ENCODE measurements at places on chromosomes 5 and 9.
A peak's percentile ranks its signal among the peaks of the same experiment; 100 is the strongest.

DNA sequence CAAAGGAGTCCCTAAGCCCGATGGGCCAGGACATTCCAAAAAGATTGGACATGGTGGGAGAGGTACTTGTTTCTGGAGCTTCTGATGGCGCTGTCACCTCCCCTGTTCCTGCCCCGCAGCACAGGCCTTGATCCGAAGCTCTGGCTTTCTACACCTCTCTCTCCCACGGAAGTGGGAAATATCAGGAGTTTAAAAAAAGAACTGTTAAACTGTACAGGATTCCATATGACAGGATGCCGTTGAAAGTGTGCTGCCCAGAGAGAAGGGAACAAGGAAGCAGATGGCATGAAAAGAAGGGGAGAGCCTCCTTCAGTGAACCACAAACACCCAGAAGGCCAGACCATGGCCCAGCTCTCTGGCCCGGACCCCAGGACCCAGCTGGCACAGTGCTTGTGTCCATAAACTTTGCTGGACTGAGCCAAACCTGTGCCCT, 26.8 kb upstream of the SLC2A8 start:
- DNase-seq: no peak

GRCh38 chr5:36878392-36879082, 2.0 kb downstream of the NIPBL start:
- DNase-seq: no peak

- DNase-seq: no peak
Measured at GRCh38 chr5:53970475-53970874, 339.9 kb downstream of the ARL15 start.

DNA sequence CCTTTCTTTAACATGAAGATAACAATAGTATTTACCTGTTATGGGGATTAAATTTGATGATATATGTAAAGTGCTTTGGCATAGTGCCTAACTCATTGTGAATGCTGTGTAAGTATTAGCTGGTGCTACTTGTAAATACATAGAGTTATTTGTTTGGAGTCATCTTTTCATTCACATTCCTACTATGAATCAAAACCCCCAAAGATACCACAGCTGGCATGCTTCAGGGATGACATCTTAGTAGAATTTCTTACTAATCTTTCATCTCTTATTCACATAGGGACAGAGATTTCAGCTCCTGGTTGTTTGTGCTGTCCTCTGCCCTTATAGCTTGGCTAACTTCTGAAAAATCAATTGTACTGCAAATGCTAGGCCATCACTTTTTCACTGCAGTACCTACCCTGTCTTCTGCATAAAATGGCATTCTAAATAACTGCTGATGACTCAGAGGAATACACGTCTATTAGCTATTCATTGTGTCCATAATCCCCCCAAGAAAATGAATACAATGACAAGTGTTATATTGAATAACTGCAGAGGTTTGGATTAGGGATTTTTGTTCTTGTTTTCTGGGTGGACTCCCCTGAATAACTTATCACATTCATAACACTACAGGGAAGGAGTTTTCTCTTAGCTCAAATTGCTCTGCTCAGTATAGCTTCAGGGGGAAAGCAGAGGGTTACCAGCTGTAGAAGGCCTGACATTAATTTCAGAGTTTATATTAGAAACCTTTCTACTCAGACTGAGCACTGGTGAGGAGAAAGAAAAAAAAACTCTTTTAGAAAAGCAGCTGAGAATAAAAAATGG, 192.2 kb upstream of the C9orf72 start:
- no peak for DNase-seq

GRCh38 chr5:68641211-68641610, 425.7 kb downstream of the PIK3R1 start:
- DNase-seq: no peak

GRCh38 chr9:122265149-122265915, 650 bp downstream of the MRRF start:
- no peak for DNase-seq

GRCh38 chr5:4720831-4721230, 419.3 kb upstream of the ADAMTS16 start:
- no peak for DNase-seq

- no peak for DNase-seq
Measured at GRCh38 chr5:1330146-1330846, 14.6 kb downstream of the CLPTM1L start.

DNA sequence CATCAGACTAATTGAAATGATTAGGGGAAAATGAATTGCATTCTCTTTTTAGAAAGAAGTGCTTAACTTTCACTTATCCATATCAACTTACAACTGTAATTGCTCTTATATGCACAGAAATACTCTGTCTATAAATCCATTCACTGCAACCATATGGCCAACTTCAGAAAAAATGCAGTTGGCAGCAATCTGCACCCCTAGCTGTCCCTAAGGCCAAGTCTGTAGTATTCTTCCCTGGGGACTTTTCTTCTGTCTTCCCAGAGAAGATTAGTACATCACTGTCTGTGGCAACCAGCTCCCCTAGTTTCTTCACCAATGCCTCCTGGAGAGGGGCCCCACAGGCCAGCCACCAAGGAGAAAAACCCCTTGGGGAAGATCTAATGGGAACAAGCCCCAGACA, 45.4 kb downstream of the ABCA1 start:
- DNase-seq: no peak

DNA sequence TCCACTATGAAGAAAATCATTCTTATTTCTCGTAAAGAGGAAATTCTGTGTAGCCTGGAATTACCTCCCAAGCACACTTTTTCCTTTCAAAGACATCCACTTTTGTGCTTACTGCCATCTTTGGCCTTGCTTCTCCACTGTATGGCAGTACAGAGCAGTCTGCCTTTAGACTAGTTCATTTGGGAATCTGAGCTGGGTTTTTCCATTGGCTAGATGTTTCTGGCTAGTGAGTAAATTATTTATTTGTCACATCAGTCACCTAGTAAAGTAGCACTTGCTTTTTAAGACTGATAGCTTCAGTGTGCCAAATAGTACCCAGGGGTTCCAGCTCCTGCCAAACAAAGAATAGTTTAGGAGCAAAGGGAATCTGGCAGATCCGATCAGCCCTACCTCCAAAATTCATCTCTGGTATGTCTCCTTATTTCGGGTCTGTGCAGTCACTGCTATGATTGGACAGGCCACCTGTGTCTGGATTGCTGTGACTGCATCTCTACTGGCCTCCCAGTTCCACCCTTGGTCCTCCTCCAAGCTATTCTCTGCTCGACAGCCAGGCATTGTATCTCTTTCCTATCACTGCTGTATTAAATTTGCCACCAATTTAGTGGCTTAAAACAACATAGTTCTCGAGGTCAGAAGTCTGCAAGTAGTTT, 97.6 kb downstream of the NUDT12 start:
- no peak for DNase-seq

DNA sequence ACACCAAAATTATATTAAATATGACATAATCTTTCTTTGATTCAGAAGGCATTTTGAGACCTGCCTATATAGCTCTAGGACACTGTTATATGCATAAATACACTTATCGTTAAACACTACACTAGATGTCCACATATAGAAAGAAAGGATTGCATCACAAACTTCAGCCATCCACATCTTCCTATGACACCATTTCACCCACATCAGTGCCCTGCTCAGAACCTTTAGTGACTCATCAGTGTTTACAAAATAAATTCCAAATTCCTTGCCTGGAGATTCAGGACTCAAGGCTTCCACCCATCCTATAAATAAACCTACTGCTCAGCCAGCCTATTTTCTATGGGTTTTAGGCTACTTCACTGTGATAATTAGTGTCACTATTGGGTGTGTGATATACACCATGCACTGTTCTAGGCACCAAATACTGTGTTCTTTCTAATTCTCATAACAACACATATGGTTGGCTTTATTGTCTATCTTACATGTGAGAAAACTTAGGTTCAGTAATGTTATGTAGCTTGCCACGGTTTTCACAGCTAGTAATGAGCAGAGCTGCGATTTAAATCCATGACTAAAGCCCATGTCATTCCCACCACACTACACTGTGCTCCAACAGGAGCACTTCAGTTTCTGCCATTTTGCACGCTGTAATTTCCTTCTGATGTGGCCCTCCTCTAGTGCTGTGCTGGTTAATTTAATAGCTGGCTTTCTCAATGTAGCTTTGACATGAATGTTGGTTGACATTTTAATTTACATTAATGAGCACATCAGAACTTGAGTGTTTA, 103.3 kb downstream of the SREK1 start:
- DNase-seq: peak; percentile 66

DNA sequence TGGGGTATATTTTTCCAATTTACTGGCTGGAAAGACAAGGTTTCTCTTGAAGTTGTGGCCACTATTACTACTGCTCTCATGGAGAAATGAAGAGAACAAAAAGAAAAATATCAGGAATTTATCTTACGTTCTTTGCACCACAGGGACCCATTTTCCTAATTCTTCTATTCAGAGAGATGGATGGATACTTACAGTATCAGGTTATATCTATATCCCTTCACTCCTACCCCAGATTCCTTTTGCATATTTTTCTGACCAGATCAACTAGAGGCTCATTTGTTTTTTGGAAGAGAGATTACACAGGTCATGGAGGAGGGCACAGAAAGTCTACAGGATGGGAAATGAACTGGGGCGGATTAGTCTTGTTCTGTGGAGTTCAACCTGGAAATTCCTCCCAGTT, 277.2 kb upstream of the VLDLR start:
- DNase-seq: no peak

DNA sequence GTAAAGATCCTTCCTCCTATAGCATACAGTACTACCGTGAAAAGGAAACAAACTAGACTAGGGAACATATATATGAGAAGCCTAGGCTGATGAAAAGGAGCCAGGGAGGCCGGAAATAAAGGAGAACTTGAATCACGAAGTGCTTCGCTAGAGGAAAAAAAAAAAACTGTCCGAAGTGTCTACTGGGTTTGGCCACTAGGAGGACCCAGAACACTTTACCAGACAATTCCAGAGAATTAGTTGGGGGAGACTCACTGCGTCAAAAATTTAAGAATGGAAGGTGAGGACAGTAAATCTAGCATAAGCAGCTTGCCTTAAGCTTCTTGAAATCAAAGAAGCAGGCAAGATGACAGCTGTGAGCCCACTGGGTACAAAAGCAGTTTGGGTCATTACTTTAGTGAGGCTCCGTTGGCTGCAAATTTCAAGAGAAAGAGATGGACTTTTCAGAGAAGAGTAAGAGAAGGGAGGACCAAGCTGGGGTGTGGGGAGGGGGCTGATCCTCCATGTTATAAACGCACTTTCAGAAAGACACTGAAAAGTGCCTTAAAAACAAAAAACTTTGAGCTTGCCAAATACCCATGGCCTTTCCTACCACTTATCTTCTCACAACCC, 47.4 kb downstream of the P4HA2 start:
- peak; percentile 49 for DNase-seq

DNA sequence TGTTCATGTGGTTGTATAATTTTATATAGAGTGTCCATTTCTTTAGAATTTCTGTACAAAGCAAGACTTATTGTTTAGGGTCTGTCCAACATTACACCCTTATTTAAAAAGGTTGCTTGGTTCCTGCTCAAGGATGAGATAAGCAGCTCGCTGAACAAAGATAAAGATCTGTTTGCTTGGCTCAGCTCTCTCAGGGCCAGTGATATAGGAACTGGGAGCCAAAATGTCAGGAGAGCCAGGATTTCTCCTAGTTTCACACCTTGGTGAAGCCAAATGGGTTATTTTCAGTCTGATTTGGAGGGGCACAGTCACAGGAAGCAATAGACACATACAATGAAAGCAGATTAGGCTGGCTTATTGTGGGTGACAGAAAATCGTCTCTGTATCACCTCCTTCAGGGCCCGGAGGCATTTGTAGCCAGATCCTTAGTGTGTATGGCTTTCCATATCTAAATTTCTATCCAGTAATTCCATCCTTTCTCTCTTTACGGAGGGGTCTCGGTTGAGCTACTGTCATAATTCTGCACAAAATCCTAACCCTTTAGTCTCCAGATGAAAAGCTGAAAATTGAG, 396.4 kb downstream of the TMEM232 start:
- no peak for DNase-seq

- DNase-seq: peak; percentile 68
Measured at GRCh38 chr5:9547122-9547947, 1.5 kb upstream of the SEMA5A start.

- no peak for DNase-seq
Measured at GRCh38 chr5:37929791-37930190, 90.0 kb upstream of the GDNF start.

DNA sequence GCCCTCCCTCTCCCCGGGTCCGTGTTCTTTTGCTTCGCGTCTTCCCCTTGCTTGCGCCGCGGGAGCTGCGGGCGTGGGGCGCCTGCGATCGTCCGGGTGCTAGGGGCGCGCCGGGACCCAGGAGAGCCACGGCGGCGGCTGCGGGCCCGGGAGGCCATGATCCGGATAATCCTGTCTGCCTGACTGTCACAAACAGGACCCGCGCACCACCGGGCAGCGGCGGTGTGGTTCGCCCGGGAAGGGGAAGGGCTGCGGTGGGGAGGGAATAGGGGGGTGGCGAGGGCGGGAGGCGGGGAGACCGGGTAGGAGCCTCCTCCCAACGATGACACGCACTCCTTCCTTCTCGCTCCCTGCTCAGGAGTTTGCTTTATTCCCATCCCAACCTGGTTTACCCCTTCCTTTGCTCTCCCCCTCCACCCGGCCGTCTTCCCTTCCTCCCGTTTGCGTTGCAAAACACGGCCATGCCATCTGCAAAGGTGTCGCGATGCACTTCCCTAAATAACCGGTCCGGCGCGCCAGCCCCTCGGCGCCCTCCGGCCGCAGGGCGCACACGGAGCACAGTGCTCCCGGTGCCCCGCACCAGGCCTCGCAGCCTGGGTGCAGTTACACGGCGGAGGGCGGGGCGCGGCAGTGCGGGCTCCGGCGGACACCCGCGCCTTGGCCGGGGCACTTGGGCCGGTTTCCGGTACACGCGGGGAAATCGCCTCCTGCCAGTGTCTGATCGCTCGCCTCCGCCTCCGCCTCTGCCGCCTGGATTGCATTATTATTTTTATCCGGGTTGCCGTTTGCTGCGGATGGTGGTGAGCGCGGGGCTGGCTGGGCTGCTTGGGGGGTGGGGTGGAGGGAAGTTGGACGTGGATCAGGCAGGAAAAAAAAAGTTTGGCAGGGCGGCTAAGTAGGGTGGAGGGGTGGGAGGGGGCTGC, 1.5 kb downstream of the SMARCA2 start:
- no peak for DNase-seq

DNA sequence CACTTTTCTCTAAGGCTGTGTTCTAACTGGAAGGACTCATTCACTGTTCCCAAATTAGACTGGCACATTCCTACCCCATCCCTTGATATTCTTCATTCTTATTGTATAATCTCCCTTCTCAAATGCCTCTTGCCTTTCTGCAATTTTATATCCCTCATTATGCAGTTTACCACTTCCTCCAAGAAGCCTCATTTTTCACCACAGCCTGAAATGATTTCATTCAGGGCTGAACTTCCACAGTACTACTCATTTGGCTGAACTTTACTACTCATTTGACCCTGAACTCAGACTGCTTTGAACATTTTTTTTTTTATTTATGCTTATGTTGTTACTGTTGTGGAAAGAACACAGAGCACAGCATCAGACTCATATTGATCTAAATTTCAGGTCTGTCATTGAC, 32.7 kb downstream of the GRIA1 start:
- DNase-seq: peak; percentile 32

GRCh38 chr5:144084971-144085370, 85.5 kb downstream of the YIPF5 start:
- DNase-seq: no peak

- no peak for DNase-seq
Measured at GRCh38 chr5:20528471-20528870, 540.5 kb upstream of the CDH18 start.

- no peak for DNase-seq
Measured at GRCh38 chr9:116813031-116813300, 125.9 kb downstream of the TRIM32 start.
